Astrocyte of the spinal cord (primary cell): ENCODE measurements at places on chromosomes 4 and X.

GRCh38 chr4:39571504-39571903 lies 44.3 kb upstream of the UGDH start:
- DNase-seq = no peak

DNA sequence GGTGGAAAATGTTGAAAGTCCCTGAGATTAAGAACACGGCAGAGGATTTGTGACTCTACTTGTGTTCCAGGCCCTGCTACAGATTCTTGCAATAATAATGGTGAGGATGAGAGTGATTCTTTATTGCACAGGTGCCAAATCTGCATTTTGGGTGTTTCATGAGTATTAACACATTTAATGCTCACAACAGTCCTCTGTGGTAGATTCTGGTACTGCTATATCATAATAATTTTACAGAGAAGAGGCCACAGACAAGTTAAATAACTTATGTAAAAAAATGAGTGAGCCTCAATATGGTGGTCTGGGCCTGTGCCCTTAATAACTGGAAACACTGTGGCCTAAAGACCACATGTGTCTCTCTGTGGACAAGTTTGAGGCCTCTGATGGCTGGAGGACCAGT lies 124.3 kb downstream of the C4orf33 start:
- no peak for DNase-seq

GRCh38 chr4:65623506-65623905 lies 46.8 kb downstream of the EPHA5 start:
- DNase-seq = peak; percentile 83

GRCh38 chrX:103404231-103405008 lies 28.1 kb downstream of the BEX3 start:
- DNase-seq = peak; percentile 86

GRCh38 chrX:136954930-136955329 lies 74.4 kb upstream of the RBMX start:
- DNase-seq = peak; percentile 44

DNA sequence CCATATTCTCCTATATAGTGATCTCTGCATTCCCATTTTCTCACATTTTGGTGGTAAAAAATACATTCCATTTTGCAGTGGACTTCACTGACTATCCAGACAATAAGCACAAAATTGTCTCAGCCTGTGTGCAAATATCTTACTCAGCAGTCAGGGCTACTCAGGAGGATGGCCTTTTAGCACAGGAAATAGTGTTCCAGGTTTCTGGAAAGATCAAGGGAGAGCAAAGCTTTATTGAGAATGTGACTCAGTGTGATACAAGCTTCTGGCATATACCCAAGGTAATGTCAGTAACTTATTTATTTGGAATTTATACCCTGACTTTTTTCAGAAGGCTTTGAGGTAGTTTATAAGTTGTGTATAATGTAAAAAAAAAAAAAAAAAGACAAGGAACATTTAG lies 233.4 kb downstream of the TEX13A start:
- DNase-seq = peak; percentile 10

GRCh38 chr4:135123632-135124031 lies 922.0 kb upstream of the PABPC4L start:
- DNase-seq = no peak

DNA sequence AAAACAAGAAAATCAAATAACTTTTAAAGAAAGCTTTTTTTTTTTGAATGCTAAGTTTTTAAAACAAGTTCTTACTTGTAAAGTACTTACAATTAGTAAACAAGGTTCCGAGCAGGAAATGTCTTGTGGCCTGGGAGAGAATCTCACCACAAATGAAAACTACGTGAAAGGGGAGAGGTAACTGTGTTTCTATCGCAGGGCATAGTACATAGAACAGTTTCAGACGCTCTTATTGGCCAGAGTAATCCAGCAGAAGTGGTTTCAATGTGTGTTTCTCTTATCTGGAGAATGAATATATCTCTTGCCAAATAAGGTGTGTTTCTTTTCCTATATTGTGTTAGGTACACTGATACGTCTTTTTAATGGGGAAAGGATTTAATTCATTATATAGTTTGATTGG lies at the start of gene PLAC8:
PLAC8 (minus strand) TSS at position 154 of the 400 bp plus-strand sequence. CDS start 6,808 bp downstream, outside the sequence.
- peak; percentile 5 for DNase-seq
